ENCODE measurements at places on chromosomes 5 and 9.

DNA sequence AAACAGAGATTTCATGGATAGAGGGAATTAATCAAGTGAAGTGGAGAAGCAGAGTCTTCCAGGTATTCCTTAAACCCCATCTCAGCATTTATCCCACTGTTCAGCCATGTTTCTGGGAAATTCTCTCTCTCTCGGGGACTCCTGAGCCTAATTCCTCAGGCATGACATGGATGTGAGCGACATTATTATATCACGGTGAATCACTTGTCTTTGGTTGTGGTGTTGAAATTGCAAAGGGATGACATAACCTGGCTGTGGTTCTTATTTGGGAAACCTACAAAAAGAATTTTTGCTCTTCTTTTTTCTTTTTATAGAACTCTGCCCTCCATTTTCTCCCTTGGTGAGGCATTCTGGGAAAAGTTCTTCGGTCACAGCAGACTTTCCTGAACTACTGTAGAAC, 457.9 kb upstream of the PTGER4 start:
- DNase-seq, result no peak

DNA sequence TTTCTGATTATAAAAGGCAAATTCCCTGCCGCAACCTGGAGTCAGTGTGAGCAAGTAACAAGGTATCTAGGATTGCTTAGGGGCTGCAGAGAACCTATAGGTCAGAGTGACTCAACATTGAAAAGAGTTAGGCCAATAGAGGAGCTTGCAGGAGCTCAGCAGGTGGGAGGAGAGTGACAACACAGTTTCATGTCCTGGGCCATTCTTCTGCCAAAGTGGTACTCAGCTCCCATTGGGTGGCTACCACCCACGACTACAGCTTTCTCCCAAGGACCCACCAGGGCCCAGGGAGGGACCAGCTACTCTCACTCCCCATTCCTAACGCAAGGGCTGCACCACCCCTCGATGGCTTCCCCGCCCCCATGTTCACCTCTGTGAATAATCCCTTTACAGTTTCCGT, 86.7 kb upstream of the SPATA31C2 start:
- no peak for DNase-seq

GRCh38 chr9:105024529-105024928, 96.6 kb upstream of the ABCA1 start:
- no peak for DNase-seq

- no peak for DNase-seq
Measured at GRCh38 chr9:71740199-71740598, 28.1 kb downstream of the CEMIP2 start.

DNA sequence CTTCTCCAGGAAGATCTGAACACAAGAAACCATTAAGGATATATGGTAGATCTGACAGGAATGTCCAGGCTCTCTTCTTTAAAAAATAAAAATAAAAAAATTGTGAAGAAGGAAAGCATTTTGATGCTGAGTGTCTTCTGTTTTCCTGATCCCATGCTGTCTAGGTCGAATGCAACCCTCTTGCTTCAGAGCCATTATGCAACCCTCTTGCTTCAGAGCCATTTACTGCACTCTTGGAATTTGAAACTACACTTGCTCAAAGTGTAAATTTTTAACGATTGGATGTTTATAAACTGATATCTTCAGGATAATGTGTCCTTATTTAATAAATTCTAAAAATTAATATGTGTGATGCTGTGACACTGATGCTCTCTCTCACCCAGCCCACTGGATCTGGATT, 505.1 kb downstream of the DNAH5 start:
- DNase-seq, result no peak

DNA sequence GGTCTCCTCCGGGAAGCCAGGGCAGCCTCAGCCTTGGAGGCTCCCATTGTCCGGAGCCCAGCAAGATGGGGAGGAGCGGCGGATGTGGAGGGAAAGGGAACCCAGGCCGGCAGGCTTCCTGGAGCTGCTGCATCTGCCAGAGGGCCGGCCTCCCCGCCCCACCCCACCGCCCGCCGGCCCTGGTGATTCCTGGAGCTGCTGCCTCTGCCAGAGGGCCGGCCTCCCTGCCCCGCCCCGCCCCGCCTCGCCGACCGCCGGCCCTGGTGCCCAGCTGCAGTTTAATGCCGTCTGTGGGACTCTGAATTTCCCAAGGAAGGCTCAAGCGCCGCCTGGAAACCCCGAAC, 31.6 kb downstream of the EXD3 start:
- DNase-seq, result no peak
